ENCODE measurements at places on chromosomes 7 and 10. TPM values are rescaled to one million over a fixed set of nuclear protein-coding genes. Genes with fewer than 3 reads are reported as not detected.

DNA sequence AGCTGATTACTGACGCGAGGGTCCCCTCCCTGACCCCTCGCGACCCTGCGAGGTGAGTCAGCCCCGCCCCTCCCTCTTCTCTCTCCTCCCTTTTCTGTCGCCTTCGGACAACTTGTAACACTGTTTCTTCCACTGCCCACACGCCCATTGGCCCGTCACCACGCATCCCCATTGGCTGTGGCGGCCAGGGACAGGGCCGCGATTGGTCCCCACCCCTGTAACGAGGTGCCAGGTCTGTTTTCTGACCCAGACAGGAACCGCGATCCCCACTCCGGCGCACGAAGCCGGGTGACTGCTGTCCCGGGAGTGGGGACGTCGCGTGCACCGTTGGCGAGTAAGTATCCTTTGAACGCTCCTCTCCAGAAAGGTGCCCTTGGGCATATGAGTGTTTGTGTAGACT, at the start of gene STRA8:
TSS of gene STRA8 (plus strand) at position 269 of the 400 bp plus-strand sequence. CDS start 6,687 bp downstream, outside the sequence.
- no peak for DNase-seq

- no peak for DNase-seq
Measured at GRCh38 chr7:98800996-98801395, 68.8 kb downstream of the TMEM130 start.

- DNase-seq = no peak
Measured at GRCh38 chr10:126663880-126664279, 6.6 kb downstream of the C10orf90 start.

Gene WNT2
- total RNA-seq = not detected

Gene SLIT1
- 1.2 TPM for total RNA-seq

All from H1 (cell line).